Right forelimb (tissue), 1 donor: ENCODE measurements at places on chromosomes 12 and 14.

DNA sequence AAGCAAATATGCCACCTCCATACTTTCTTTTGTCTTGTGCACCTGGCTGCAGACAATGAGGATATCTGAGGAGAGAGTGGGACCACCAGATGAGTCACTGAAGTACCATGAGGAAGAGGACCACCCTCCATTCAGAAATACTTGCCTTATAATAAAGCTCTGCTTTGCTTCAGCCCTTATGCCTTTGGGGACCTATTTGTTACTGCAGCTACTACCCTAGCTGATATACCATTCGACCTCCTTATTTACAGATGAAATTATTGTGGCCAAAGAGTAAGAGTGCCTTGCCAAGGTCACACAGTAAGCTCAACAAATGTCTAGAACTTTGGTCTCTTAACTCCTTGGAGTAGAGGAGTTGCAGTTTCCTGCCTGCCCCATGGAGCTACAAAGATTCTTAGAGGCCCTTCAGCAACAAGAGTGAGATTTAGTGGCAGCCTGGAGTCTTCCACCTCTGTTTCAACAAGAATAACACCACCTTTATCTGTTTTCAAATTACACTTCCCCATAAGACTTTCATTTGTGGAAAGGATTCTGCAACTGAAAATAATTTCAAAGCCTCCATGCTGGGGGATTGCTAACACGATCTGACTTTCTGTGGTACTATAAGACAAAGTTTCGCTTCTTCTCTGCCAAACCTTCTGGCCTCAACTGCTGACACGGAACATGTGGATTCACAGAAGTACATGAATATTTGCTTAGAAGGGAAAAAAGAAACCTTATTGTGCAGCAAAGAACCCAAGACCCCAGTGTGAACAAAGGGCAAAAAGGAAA, 3.6 kb downstream of the CMKLR1 start:
- DNase-seq = no peak

DNA sequence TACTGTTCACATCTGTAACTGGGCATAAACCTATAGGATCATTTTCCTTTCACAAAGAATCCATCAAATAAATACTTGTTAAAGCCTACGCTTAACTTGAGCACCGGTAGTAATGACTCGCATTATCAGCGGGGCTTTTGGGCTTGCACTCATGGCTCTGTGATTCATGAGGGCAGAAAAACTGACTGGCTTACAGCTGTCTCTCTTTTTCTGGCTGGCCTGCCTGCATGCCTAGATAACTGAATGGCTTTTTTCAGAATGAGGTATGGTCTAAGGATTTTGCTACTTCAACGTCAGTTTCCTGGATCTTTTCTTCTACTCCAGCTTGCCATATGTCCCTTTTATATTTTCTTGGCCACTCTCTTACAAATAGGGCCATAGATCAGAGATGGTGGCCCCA, 531.1 kb downstream of the NRXN3 start:
- DNase-seq = no peak

DNA sequence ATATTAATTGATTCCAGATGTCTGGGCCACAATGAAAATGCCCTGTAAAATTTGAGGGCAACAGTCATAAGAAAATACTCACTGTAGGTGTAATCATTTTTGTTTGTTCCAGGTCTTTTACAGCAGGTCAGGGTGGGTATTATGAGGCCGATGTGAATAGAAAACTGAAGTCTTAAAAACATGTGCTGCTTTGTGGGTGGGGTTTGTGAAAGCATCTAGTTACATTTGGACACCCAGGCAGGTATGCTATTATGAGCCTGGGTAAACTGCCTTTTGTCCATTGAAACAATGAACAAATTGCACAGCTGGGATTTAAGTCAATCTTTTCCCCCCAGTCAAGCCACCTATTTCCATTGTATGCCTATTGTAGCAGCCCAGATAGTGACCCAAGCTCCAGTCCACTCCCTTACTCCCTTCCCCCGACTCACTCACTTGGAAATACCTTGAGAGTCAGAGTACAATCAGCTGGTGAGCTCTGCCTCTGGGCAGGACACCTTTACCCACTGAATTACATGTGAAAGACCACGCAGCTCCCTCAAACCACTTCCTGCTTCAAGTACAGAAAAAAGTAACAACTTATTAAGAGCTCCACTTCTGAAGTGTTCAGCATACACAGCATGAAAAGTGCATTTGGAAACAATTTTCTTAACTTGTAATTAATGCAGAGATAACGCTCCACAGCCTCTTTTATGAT, 1.8 kb downstream of the IGF1 start:
- no peak for DNase-seq

DNA sequence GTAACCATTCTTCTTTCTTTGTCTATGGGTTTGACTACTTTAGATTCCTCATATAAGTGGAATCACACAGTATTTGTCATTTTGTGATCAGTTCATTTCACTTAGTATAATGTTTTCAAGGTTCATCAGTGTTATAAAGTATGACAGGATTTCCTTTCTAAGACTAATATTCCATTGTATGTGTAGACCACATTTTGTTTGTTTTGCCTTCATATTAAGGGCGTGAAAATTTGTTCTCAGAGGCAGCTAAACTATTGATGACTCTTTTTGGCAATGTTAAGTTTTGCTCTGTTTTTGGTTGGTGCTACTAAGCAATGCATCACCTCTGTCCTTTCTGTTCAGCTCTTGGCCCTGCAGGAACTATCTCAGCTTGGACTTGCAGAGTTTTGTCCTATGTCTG, 1.7 kb upstream of the KLRG1 start:
- DNase-seq = no peak

- no peak for DNase-seq
Measured at GRCh38 chr12:40587421-40587820, 104.8 kb upstream of the CNTN1 start.

DNA sequence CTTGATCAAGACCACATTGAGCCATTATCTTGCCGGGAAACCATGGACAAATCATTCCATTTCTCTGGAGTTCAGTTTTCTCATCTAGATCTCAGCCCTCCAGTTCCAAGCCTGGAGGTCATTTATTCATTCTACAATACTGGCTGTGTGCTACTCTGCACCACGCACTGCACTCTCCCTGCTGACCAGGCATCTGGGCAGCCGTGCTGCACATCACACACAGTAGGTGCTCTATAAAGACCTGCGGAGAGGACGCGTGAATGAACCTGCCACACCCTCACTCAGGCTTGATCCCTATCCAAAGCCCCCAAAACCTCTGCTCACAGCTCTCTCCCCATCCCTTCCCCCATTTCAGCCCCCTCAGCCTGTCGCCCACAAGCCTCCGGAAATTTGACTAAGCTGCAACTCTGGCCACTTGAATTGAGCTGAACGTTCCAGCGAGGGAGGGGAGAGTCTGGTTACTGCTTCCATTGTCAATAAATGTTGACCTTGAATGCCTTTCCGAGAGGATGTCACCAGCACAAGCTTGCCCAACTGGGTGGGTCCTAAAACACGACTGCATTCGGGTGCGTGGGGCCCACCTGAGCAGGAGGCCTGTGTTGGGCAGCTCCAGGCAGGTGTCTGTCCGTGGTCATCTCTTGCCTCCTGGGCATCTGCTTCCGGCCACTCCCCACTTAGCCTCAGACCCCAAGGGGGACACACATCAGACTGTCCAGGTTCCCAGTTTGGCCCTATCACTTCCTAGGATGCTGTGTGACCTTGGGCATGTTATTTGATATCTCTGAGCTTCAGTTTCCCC, 17.8 kb downstream of the FAIM2 start:
- DNase-seq = no peak

DNA sequence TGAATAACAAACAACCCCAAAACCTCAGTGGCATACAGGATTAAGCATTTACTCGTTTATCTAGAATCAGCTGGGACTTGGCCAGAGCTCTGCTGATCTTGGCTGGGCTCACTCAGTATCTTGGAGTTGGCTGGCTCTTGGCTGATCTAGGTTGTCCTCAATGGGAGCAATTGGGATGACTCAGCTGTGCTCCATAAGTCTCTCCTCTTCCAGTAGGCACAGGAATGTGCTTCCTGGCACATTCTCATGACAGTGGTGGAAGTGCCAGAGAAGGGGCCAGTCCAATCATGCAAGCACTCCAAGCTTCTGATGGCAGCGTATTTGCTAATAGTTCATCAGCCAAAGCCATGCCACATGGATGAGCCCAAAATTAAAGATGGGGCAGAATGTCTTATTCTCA, 41.7 kb upstream of the ANO4 start:
- DNase-seq = no peak

DNA sequence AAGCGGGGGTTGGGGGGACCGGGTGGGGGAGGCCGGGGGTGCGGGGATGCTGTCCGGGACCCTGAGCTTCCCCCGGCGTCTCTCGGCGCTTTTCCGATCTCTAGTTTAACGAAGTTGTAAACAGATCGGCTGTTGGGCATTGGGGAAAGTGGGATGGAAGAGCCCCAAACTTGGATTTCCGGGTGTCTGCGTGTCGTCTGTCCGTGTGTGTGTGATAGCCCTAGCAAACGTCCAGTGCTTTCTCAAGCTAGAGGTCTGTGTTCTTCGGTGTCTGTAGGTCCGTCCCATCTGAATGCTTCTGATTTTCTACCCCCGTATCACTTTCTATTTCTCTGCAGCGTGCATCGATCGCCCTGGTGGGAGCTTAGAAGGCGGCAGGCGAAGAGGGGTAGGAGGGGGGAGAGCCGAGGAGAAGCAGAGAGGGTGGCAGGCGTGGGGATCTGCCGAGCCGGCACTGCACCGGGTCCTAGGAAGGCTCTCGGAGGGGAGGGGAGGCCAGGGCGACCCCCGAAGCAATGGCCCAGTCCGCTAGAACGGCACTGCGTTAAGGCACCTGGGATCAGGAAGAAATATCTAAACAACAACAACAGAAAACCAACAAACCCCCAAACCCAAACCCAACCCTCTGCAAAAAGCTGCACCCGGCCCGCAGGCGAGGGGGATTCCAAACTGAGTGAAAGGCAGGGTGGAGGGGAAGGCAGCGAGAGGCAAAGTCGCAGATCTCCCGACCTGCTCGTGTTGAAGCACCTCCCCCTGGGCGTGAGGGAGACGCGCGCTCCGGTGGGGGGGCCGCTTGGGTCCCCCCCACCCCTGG, 1.0 kb downstream of the KCNA1 start:
- DNase-seq = no peak

GRCh38 chr14:52960627-52961026, 9.8 kb upstream of the FERMT2 start:
- no peak for DNase-seq

DNA sequence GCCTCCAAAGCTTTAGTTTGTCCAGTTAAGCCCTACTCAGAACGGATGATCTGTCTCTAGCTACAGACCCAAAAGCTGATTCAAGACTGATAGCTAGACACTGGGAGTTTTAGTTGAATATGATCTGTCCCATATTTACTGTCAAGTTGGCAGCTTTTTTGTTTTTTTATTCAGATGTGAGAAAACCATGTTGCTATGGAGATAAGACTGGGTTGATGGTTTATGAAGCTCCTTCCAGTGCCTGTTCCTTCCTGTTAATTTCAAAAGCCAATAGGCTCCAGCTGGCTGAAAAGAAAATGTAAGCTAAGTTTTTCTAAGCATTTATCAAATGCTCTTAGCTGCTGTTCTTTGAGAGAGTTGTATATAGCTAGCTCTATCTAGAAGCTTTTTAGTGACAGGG, 4.7 kb downstream of the DYNLL1 start:
- DNase-seq = no peak

DNA sequence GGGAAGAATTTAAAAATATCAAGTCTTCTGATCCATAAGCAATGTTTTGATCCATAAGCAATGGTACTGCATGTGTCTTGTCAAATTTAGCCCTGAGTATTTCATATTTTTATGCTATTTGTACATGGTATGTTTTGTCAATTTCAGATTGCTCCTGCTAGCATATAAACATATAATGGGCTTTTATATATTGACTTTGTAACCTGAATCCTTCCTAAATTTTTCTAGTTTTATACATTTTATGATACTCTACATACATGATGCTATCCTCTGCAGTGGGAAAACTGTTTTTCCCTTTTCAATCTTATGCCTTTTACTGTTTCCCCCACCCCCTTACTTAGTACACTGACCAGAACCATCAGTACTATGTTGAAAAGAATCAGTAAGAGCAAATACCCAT, 75.1 kb downstream of the R3HDM2 start:
- no peak for DNase-seq

DNA sequence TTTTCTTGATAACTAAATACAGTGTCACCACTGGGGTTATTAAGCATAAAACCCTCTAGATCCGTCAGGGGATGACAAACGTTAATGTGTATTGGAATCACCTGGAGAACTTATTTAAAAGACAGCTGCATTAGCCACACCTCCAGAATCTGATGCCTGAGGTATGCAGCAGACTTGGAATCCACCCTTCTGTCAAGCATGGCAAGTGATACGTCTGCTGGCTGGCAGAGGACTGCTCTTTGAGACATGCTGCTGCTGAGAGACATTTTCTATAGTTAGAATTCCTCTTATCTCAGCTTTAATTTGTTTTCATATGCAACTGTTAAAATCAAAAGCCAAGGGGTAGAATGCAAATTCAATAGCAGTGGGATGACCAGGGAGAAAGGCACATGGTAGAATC, 496.3 kb downstream of the NELL2 start:
- no peak for DNase-seq

GRCh38 chr14:30355431-30355913, 203.5 kb upstream of the G2E3 start:
- DNase-seq = no peak

- peak; percentile 79 for DNase-seq
Measured at GRCh38 chr12:53757101-53757770, 5.5 kb upstream of the CISTR start.

GRCh38 chr12:42648061-42648460, 58.5 kb upstream of the PRICKLE1 start:
- no peak for DNase-seq

DNA sequence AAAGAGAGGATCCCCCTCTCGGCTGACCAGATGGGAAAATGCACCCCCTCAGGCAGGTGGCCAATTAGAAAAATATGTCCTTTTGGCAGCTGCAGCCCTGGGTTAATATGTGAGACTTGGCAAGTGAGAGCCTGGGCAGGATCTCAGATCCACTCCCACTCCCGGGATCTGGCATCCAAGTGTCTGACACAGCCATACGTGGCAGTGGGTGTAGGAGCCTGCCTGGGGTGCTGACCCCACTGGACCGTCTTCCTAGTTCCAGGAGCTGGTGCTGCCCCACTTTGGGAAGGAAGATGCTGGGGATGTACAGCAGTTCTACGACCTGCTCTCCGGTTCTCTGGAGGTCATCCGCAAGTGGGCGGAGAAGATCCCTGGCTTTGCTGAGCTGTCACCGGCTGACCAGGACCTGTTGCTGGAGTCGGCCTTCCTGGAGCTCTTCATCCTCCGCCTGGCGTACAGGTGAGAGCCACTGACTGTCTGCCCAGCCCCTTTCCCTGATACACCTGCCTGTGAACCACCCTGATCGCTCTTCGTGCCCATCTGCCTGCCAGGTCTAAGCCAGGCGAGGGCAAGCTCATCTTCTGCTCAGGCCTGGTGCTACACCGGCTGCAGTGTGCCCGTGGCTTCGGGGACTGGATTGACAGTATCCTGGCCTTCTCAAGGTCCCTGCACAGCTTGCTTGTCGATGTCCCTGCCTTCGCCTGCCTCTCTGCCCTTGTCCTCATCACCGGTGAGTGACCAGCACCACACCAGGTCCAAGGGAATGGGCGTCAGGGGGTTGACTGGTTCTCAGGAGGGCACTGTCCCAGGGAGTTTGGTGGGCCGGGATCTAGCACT, 5.8 kb downstream of the NR4A1 start:
- no peak for DNase-seq
